ENCODE measurements at places on chromosomes 4 and X.

DNA sequence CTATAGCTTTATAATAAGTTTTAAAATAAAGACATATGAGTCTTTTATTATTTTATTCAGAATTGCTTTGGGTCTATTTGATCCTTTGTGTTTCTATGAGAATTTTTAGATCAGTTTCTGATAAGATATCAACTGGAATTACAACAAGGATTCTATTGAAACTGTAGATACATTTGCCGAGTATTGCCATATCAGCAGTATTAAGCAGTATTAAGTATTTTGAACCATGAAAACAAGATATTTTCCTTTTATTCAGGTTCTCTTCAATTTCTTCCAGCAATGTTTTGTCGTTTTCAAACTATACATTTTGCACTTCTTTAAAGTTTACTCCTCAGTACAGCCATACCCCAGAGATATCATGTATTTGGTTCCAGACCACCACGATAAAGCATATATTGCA, 598.8 kb downstream of the DACH2 start:
- DNase-seq: no peak

GRCh38 chr4:123651066-123651465, 254.5 kb downstream of the SPRY1 start:
- no peak for DNase-seq

GRCh38 chrX:107556967-107557366, 71.3 kb upstream of the PRPS1 start:
- no peak for DNase-seq

DNA sequence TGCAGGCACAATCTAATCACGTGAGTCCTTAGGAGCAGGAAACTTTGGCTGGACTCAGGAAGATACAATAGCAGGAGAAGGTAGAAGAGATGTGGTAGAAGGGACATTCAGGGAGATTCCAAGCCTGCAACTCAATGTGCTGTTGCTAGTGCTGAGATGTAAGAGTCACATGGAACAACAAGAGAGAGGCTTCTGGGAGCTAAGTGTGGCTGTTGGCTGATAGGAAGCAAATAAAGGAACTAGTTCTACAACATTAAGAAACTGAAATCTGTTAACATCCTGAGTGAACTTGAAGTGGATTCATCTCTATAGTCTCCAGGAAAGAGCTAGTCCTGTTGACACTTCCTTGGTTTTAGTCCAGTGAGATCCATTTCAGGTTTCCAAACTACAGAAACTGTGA, 1207.4 kb downstream of the ADGRL3 start:
- no peak for DNase-seq

DNA sequence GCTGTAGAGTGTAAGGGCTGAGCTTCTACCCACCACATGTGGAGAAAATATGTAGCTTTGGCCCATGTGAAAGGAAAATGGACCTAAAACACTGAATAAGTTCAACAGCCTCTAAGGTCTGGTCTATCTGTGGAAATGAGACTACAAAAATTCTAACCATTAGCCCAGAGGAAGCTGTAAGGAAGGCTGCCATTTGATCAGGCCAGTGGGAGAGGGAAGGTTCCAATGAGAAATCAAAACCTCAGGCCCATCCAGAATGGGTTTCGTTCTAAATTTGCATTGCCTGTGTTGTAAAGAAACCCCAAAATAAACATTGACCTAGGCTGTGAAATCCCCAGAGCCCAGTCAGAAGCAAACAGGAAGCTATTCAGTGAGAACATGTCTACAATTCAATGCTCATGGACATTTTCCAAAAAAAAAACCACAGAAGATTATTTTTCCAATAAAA, 320.4 kb upstream of the SLC7A11 start:
- no peak for DNase-seq

- no peak for DNase-seq
These were observed 2.5 kb downstream of the POU3F4 start for GRCh38 chrX:83510510-83511062.

- DNase-seq: no peak
These were observed 13.9 kb downstream of the NIPAL1 start for GRCh38 chr4:48030470-48030869.

- no peak for DNase-seq
These were observed 350.9 kb downstream of the RPA4 start for GRCh38 chrX:97234471-97235081.

- no peak for DNase-seq
These were observed 254.2 kb downstream of the CBR4 start for GRCh38 chr4:168755598-168756477.

DNA sequence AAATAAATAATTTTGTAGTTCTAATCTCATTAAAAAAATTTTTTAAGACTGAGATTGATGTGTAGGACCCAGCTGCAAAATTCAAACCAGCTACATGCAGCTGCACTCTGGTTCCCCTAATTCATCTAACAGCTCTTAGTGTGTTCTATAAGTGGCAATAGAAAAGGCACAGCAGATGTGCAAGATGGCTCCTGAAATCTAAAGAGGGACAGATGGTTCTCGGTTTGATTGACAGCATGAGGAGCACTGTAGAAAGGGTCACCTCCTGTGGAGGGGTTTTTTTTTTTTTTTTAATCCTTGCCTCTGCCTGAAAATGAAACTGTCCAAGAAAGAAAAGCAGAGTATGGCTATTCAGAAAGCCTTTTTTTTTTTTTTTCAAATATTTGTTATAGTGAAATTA, 16.9 kb upstream of the OCIAD1 start:
- DNase-seq: no peak

GRCh38 chrX:39869846-39870601, 227.7 kb downstream of the BCOR start:
- peak; percentile 94 for DNase-seq

- DNase-seq: no peak
These were observed 30.7 kb upstream of the RAPGEF2 start for GRCh38 chr4:159071969-159072765.

DNA sequence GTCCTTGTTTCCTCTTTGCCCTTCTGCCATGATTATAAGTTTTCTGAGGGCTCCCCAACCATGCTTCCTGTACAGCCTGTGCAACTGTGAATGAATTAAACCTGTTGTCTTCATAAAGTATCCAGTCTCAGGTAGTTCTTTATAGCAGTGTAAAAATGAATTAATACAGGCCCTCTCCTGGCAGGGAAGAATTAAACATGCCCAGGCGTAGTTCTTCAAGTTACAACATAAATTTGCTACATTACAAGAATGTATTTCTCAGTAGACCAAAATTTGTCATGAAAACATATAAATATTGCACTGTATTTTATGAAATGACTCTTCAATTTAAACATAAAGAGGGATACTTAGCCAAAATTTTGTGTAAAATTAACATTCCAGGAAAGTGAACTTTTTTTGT, 1089.9 kb upstream of the PCDH10 start:
- DNase-seq: no peak

- DNase-seq: no peak
These were observed 33.6 kb upstream of the HGFAC start for GRCh38 chr4:3407930-3408792.

DNA sequence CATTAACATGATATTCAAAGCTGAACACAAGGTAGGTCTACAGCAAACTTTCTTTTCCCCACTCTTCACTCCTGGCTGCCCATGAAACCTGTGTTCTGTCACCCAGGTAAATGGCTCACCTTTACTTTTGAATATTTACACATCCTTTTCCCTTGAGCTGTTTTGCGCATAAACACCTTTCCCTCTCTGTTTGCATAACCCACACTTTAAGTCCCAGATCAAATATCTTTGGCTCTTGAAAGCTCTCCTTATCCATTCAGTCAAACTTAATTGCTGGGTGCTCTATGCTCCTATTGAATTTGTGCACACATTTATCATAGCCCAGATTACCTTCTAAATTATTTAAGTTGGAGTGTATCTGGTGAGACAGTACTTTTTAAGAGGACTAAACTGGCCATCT, 51.7 kb upstream of the ATP8A1 start:
- no peak for DNase-seq

DNA sequence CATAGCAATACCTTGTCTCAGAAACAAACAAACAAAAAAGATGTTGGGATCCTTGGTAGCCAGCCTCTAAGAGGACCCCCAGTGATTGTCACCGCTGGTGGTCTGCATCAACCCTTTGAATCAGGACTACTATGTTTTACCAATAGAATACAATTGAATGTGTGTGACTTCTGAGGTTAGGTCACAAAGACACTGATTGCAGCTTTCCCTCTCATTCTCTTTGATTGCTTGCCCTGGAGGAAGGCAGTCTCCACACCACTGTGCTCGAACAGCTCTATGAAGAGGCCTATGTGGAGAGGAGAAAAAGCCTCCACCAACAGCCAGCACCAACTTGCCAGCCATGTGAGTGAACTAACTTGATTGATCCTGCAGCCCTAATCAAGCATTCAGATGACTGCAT, 2.8 kb upstream of the SMIM14 start:
- no peak for DNase-seq

DNA sequence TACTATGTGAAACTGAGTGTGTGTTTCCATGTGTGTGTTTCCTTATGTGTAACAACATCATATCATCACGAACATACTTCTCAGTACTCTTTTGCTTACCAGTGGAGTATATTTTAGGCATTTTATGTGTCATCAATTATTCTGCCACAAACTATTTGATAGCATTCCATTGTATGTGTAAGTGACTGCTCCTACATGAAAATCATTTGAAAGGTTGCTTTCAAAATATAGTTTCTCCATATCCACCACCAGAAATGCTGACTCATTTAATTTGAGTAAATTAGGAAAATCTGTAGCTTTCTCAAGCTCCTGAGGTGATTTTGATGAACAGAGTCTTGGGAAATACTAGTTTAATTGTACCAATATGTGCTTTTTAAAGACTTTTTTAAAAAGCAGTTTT, 376.2 kb downstream of the PCDH18 start:
- no peak for DNase-seq

DNA sequence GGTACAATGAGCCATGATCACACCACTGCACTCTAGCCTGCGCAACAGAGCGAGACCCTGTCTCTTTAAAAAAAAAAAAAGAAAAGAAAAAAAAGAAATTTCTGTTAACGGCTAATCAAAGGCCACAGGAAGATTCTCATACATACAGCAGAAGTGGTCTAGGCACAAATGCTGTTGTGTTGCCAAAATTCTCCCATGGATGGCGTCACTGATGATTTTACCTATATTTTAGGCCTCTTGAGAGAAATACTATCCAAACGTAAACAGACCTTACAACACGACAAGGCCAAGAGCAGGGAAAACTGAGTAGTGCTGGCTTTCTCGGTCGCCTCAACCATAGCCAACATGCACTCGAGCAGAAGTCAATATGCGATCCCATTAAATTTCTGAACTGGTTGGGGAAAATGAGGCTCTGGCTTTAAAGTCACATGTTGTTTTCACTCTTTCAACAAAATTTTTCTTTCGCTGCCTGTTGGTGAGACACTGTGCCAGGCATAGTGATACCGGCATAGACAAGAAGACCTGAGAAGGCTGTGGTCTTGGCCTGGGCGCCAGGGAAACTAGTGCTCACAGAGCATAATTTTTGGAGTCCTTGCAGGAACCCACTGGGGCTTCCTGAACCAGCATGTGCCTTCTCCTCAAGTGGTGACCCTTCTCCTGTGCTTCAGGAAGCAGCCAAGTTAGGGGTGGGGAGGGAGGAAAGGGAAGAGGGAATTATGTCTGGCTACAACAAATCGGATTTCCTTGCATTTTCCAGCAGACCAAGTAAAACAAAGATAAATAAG, 20.6 kb downstream of the SH3KBP1 start:
- DNase-seq: no peak
